ENCODE measurements at places on chromosomes 6 and 20. TPM values are rescaled to one million over a fixed set of nuclear protein-coding genes. Genes with fewer than 3 reads are reported as not detected.

TFAP2A gene
- 0.04 TPM for polyA plus RNA-seq

PPP1R3G gene
- 0.54 TPM for polyA plus RNA-seq

DNA sequence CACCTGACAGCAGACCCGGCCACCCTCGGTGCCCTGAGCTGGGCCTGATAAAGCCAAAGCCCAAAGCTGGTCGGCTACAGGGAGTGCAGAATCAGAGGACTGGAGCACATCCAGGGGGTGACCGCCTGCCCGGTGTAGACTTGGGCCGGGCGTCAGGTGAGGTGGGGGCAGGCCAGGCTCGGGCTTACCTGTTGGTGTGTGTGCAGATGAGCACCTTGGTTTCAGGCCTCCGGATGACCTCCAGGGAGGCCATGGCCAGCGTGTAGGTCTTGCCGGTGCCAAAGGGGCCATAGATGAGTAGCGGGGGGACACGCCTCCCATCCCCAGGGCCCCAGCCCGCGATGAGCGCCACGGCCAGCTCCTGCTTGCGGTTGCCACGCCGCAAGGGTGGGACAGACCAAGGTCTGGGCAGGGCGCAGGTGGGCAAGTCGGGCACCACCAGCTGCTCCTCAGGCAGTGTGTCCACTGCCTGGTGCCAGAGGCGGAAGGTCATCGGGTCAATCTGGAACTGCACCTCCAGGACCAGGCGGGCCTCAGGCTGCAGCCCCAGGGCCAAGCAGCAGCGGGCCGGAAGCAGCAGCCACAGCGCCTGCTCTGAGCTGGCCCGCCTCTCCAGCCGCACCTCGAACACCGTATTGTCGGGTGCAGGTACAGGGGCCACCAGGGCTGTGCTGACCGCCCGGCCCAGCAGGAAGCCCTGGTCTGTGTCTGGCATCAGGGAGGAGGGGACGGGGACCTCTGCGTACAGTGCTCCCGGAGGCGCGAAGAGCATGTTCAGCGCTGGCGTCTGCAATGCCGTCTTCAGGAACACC lies 5.7 kb downstream of the HELZ2 start:
- peak; percentile 87 for DNase-seq

DNA sequence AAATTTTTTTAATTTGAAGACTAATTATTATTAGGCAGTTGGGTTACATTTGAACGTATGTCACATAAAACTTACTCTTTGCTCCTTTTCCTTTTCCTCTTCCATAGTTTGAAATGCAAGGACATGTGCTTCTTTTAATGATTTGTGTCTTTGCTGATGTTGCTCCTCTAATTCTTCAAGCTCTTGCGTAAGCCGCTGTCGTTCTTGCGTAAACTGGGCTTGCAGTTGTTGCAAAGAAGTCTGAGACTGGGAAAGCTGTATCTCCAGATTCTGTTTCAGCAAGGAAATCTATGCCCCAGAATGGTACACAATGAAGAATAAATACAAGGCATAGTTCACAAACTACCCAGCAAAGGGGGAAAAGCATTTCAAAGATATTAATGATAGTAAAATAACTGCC lies 45.1 kb upstream of the MCM9 start:
- no peak for DNase-seq

ELOVL2 gene
- 0.03 TPM for polyA plus RNA-seq

FOXC1 gene
- polyA plus RNA-seq: 0.67 TPM

DNA sequence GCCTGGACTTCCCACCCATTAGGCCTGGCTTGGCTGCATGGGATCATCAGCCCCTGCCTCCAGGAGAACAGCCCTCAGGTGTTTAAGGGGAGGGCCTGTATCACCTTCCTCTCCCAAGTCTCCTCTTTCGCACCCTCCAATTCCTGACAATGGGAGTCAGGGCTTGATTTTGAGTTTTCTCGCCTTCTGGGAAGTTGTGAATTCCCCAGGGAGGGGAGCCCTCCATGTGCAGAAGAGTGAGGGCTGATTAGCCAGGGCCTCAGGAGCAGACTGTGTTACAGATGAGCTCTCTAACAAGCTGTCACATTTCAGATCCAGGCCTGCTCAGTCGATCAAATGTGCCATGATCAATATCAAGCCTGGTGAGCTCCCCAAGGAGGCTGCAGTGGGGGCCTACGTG lies 42.4 kb downstream of the CNBD2 start:
- peak; percentile 7 for DNase-seq

DNA sequence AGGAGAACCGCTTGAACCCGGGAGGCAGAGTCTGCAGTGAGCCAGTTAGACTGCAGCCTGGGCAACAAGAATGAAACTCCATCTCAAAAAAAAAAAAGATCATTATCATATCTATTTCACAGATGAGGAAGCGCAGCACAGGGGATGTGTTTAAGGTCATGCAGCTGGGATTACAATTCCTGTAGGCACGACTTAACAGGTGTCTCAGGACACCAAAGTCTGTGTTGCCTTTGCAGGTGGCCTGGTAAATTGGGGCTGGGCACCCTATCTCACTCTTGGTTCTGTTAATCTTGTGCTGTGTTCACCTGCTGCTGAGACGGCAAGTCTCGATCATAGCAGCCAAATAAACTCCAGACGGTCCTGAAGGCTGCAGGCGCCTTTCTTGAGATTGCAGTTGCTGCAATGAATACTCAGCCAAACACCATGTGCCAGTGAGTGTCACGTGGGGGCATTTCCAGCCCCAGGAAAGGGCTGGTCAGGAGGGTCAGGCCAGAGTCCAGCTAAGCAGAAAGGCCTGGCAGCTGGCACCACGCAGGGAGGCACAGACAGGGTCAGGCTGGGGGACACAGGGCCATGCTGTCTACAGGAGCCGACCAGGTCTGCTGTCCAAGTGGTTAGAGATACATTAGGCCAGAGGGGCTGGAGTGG lies 55.8 kb downstream of the FGD2 start:
- peak; percentile 71 for DNase-seq

C4A gene
- polyA plus RNA-seq: 53.5 TPM

DNA sequence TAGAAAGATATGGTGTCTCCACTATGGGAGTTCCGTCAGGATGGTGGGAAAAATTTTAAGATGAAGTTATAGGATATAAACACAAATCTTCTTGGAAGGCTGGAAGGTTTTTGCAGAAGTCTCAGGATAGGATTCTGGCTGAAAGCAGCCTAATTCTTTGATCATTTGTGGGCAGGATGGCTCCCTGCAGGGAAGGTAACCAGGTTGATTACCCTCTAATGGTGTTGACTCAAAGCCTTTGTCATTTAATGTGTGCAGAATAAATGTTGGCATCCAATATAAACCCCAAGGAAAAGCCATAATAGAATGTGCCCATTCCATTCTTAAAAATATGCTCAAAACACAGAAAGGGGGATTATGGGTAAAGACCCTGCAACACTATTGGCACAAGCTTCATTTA lies 204.3 kb downstream of the EPM2A start:
- no peak for DNase-seq

DNA sequence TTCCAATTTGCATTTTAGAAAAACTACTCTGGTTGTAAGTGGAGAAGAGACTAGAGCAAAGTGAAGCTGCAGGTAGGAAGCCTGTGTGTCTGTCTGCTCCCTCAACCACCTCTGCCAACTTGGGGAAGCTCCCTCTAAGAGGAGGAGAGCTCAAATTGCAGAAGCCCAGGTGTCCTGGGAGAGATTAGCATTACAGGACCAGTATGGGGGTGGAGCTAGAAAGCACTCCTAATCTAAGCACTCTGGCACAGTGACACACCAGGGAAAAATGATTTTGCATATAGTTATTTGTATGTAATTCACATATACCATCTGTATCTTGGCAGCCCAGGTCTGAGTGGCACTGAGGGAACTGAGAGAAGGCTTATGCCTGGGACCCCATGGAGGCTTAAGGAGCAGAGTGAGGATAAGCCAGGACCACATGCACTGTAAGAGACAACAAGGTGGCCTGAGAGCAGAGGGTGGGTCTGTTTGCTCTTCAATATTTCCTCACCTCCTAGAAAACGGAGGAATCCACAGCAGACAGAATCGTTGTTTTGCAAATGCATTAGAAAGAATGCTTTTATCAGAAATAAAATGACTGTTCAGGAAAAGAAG lies 13.6 kb downstream of the GSTA2 start:
- no peak for DNase-seq
